ENCODE measurements at places on chromosomes 12 and 14.

DNA sequence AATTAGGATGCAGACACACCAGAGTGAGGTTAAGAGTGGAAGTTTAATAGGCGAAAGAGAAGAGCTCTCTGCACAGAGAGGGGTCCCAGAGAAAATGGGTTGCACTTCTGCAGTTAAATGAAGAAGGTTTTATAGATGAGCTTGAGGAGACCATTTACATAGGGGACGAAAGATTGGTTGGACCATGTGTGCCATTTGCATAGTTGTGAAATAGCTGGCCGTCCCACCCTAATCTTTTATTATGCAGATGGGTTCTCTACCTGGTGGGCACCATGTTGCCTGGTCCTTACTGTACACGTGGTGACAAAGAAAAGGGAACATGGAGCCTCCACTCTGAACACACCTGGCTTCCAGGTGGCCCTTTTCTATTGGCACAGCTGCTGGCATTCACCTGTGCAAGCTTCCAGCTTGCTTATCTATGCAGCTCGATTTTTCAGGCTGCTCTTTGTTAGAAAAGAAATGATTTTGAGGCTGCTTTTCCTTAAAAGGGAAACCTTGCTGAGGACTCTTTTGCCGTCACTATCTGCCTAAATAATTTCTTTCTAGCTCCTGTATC lies 67.1 kb upstream of the SRSF5 start:
- DNase-seq, result no peak

DNA sequence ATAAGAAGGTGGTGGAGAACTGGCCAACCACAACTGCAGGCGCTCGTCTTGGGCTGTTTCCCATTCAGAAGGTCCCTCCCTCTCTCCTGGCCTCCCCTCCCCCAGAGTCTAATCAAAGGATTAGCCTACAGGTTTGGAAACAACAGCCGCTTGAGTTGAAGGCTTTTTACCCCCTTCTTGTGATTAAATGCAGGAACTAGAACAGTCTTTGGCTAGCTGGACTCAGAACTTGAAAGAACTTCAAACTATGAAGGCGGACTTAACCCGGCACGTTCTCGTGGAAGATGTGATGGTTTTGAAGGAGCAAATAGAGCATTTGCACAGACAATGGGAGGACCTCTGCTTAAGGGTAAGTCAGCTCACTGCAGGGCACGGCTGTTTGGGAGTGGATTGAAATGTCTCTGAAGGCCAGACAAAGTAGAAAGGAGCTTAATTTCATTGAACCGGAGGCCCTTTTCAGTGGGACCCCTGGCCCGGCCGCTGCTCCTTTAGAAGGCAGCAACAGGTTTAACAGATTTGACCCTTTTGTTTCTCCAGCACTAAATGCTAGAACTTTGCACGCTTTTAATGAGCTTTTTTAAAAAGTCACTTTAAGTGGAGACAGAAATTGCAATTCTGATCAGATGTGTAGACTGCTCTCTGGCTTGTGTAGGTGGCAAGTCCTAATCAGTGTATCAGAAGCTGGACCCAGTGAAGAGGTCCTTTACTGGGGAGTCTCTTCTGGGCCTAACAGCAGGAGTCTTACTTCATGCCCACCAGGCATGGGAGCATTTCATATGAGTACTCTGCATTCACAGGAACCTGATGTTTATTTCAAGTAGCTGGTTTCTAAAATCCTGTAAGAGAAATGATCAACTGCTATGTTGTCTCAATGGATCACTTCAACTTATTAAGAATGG lies 107.7 kb downstream of the ESR2 start:
- no peak for DNase-seq

- DNase-seq, result no peak
Observed at GRCh38 chr14:25887251-25887878, 710.5 kb downstream of the NOVA1 start.

DNA sequence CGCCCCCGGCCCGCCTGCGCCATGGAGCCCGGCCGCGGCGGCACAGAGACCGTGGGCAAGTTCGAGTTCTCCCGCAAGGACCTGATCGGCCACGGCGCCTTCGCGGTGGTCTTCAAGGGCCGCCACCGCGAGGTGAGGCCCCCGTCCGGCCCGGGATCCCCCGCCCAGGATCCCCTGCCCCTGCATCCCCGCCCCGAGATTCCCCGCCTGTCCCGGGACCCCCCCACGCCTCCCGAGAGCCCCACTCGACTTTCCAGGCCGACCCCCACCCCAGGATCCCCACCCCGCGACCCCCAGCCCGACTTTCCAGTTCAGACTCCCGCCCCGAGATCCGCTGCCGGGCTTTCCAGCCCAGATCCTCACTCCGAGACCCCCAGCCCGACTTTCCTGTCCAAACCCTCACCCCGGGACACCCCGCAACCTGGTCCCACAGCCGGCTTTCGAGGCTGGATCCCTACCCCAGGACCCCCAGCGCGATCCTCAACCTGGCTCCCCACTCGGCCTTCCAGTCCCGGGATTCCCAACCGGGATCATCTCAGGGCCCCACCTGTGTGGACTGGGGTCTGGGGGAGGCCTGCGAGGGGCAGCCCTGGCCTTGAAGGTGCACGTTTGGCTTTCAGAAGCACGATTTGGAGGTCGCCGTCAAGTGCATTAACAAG lies 688 bp downstream of the ULK1 start:
- no peak for DNase-seq

DNA sequence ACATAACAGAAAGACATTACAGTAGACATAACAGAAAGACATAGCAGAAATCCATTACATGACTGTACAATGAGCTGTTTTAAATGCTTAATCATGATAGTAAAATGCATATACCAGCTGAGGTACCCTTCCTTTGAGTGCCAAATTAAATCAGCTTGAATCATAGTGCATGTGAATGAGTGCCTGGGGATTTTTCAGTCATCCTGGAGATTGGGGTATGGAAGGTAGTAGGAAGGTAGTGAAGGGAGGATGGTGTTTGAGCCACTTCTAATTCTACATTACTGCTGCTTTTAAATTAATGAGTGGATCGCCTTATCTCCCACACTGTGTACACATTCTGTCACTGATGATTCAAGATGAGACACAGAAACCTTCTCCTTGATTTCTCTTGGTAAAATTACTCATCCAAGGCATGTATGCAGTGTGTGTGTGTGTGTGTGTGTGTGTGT lies 534.2 kb downstream of the LRFN5 start:
- DNase-seq, result no peak

DNA sequence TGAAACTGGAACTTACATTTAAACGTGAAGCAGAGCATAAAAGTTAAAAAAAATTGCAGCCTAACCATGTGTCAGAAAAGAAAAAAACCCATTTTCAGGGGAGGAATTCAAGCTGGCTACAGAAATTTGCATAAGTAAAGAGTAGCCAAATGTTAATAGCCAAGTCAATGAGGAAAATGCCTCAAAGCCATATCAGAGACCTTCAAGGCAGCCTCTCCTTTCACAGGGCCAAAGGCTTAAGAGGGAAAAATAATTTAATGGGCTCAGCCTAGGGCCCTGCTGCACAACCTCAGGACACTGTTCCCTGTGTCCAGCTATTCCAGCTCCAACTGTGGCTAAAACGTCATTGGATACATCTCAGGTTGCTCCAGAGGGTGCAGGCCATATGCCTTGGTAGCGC lies 749.5 kb downstream of the FLRT2 start:
- no peak for DNase-seq

GRCh38 chr12:54977857-54978256 lies 6.7 kb downstream of the TESPA1 start:
- no peak for DNase-seq

DNA sequence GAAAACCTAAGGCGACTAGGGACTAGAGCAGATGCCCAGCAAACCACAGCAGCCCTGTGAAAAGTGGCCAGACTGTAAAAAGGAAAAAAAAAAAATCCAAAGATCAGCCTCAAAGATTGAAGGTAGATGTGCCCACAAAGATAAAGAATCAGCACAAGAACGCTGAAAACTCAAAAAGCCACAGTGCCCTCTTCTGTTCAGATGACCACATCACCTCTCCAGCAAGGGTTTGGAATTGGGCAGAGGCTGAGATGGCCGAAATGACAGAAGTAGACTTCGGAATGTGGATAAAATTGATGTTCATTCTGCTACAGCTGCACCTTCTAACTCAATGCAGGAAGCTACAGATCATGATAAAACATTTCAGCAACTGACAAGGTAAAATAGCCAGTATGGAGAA lies 154.4 kb downstream of the GPHN start:
- DNase-seq, result no peak

- DNase-seq, result no peak
Observed at GRCh38 chr14:92650581-92651105, 97.8 kb downstream of the LGMN start.

DNA sequence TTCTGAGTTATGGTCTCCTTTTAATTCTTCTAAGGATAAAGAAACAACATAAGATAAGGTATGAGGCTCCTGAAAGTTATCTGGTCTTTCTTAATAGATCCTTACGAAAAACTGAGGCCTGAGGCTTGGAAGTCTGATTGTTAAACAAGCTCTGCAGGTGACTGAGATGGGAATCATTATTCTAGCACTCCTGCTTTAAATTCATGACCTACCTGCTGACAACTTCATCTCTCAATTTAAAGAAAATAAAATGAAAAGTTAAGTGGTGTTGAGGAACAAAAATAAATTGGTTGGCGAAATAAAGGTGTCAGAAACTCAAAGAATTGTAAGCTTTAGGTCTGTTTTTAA lies 80.1 kb downstream of the FAR2 start:
- no peak for DNase-seq

DNA sequence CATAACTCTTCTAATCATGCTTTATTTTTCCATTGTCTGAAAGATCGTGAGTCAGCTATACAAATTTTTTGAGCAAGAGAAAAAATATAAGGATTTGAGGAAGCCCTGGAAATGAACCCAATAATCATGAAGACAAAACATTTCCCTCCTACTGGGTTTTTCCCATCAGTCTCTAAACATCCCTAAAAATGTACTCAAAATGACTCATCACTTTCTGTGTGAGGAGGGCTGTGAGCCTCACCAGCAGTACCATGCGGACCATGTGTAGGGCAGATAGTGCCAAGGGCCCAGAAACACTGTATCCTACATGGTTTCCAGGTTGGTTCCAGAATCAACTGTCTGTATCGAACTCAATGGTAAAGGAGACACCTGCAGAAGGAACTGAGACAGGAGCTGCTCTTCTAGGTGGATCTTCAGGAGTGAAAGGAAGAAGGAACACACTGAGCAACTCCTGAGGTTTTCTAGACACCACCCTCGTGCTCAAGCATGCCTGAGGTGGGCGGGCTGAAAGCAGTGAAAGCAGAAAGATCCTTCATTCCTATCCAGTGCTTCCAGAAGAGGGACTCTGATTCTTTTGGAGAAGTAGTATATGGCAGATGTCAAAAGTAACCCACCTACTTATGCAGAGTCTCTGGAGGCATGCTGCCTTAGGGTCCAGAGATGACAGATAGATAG lies 48.6 kb upstream of the RHOJ start:
- DNase-seq, result no peak

DNA sequence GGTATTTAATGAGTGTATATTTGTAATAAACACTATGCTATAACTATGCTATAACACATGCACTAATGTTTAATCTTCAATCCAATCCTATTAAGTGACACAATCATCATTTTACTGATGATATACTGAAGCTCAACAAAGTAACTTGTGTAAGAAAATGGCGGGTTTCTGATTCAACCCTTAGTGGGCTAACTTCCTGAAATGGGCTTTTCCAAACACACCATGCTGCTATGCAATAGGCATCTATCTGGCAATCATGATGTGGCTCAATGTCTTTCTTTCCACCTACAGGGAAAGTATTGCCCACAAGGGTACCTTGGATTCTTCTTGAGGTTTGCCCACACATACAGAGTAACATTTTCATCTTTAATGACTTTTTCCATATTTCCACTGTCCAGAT lies 48.3 kb downstream of the DNAI7 start:
- DNase-seq, result no peak

- DNase-seq, result no peak
Observed at GRCh38 chr12:52617403-52617785, 965 bp downstream of the KRT73 start.

- DNase-seq, result no peak
Observed at GRCh38 chr14:69244946-69245345, 15.0 kb upstream of the GALNT16 start.

GRCh38 chr14:82905762-82906161 lies 1372.1 kb upstream of the SEL1L start:
- no peak for DNase-seq

DNA sequence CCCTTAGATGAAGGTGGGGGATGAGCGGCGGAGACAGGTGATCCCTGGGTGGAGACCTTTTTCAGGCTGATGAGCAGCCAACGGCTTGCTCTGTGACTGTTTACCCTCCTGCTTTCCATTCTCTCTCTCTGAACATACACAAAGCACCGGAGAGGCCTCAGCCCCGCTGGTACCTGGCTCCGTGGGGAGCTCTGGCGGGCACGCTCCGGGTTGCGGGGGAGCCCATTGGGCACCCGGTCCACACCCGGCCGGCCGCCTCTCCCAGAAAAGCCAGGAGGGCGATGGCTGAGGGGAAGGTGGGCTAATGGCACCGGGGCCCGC lies 545 bp downstream of the SMARCC2 start:
- DNase-seq, result no peak

- no peak for DNase-seq
Observed at GRCh38 chr14:42715316-42715715, 1108.6 kb downstream of the LRFN5 start.

DNA sequence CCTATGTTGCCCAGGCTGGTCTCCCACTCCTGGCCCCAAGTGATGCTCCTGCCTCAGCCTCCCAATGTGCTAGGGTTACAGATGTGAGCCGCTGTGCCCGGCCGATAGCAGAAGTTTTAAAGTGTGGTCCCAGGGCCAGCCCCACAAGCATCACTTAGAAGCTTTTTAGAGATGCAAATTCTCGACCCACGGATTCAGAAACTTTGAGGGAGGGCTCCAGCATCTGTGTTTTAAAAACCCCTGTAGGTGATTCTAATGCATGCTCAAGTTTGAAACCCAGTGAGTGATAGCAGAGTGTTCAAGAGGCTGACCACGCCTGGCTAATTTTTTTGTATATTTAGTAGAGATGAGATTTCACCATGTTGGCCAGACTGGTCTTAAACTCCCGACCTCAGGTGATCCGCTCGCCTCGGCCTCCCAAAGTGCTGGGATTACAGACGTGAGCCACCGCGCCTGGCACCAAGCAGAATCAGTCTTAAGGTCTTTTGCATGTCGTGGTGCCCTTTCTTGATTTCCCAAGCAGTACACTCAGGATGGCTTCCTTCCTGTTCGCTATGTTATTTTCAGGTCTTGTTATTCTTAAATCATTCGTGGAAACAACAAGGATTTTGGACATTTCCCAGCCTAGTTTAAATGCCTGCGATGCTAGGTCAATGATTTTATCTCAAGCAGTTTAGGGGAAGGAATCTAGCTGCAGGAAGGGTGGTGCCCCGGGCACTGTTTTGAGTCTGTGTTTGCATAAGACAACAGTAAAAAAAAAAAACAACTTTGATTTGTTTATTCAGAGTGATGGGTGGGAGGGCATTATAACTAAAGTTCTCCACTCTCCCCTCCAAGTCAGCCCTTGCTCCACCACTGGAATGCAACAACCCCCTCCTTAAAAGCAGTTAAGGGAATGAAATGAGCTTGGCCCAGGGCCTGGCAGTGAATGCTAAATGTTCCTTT lies 9.2 kb upstream of the RILPL2 start:
- no peak for DNase-seq

- DNase-seq, result no peak
Observed at GRCh38 chr14:75875958-75876357, 105.8 kb downstream of the TGFB3 start.

GRCh38 chr14:23243066-23243465 lies 5.3 kb downstream of the RNF212B start:
- DNase-seq, result no peak

- no peak for DNase-seq
Observed at GRCh38 chr14:105322791-105323556, 8.4 kb downstream of the PACS2 start.

GRCh38 chr14:44070046-44070445 lies 437.0 kb downstream of the FSCB start:
- no peak for DNase-seq

Measured in stimulated activated CD4-positive, alpha-beta T cell treated with anti-CD3 and anti-CD28 coated beads, Interleukin-1b, Interleukin-23, amount 100 ng/mL, for 1 hour (primary cell).